ENCODE measurements at places on chromosomes 2 and 18.

DNA sequence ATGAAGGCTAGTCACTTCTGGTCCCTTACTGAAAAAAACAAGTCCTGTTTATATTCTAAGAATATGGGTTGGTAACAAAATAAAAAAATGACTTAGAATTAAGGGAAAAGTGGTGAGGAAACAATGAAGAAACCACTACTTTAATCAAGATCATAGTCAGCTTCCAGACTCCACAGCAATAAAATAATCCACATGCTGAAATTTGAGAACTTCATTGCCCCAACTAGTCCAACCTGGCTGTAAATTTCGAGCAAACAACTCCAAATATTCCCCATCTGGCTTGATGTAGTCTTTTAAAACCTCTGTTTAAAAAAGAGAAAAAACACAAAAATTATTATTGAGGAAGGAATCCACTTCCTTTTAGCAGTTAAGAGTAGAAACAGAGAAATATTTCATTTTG is 32.5 kb downstream of the METTL4 start:
- no peak for DNase-seq

DNA sequence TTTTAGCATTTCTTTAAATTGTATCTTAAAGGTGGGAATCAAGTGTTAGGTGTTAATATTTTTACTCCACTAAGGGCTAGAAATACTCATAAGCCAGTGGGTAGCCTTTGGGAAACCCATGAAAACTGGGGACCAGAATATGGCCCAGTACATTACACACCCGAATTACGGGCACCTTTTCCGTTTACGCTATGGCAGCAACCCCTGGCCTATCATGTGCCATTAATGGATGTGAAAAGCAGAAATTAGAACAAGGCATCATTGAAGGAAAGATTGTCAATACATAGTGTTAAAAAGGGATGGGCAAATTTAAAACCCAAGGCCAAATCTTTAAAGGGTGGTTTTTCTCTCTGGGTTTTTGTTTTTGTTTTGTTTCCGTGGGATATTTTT is 781 bp downstream of the FARP2 start:
- DNase-seq, result no peak

- DNase-seq, result no peak
Observed at GRCh38 chr18:79962835-79963657, 1.4 kb upstream of the HSBP1L1 start.

DNA sequence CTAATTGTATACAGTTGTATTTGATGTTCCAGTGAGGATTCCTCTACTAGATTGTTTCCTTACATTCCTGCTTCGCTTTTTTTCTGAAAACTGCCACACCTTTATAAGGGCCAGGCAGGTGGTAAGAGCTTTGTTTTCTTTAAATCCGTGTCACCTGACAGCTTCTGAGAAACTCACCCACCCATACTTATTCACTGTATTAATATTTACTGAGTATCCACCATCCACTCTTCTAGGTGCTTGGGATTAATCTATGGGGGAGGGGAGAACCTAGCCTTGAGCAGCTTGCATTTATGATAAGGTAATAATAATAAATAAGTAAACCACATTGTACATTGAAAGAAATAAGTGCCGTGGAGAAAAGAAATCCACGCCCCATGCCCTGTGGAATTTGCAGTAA is 174.7 kb upstream of the AGAP1 start:
- DNase-seq, result no peak

DNA sequence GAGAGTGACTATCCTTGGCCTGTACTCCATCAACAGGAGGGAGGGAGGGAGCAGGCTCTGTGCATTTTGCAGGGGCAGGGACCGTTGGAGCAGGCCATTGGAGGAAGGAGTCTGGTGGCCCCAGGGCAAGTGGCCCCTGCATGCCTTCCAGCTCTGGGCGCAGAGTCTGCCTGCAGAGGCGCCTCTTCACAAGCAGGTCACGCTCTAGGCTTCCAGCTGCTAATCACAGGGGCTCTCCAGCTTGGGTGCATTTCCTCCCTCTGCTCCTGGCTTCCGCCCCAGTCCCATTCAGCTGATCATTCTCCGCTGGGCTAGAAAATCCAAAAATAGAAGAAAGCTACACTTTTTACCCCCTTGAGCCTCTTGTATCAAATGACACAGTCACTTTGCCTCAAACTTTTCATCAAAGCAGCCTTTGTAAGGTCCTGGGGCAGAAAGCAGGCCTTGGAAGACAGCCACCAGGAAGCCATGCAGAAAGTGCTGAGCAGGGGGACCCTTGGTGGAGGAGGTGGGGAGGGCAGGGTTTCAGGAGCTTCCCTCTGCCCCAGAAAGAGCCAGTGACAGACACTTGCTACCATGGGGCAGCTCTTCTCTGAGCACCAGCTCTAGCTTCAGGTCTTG is 11.3 kb downstream of the TMEM247 start:
- no peak for DNase-seq

DNA sequence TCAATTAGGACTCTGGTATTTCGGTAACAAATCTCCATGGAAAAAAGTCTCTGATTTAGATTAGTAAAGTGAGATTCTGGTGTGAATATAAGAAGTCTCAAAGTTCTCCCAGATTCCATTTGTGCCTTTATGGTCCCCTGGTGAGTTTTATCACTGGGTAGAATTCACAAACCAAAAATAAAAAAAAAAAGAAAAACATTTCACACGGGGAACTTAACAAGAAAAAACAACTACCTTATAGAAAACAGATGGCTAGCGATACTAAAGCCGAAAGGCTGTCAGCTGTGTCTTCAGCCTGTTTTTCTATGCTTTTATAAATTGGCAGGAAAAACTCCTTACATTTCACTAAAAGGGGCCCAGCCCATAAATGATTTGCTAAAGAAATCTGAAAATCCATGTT is 50.6 kb downstream of the COL5A2 start:
- DNase-seq, result no peak

DNA sequence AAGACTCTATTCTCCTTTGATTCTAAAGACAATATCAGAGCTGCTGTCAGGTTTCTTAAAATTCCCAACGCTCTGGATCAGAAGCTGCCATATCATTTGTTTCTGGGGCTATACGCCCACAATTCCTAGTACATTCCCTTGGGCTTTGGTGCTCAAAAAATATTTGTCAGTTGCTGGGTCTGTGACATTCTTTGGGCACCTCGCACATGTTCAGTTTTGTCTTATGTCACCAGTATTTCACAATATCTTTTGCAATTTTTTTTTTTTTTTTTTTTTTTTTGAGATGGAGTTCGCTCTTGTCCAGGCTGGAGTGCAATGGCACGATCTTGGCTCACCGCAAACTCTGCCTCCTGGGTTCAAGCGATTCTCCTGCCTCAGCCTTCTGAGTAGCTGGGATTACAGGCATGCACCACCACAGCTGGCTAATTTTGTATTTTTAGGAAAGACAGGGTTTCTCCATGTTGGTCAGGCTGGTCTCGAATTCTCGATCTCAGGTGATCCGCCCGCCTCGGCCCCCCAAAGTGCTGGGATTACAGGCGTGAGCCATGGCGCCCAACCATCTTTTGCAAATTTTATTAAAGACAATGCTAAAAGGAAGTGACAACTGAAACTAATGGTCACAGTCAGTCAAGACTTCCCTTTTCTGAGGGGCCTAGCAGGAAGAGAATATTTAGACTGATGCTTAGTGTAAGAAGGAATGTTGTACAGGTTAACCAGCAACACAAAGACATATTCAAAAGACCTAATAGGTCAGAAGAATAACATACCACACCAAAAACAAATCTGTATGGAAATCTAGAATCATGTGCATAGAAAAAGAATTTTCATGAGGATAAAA is 6.8 kb downstream of the ZNF397 start:
- DNase-seq, result no peak

GRCh38 chr2:26838121-26838906 is 9.6 kb upstream of the DPYSL5 start:
- no peak for DNase-seq

DNA sequence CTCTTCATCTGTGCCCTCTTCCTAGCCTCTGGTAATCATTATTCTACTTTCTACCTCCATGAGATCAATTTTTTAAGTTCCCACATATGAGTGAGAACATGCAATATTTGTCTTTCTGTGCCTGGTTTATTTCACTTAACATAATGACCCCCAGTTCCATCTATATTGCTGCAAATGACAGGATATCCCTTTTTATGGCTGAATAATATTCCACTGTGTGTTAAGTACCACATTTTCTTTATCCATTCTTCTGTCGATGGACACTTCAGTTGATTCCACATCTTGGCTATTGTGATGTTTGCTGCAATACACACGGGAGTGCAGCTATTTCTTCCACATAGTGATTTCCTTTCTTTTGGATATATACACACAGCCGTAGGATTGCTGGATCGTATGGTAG is 43.9 kb upstream of the CNOT11 start:
- DNase-seq, result no peak

- no peak for DNase-seq
Observed at GRCh38 chr2:119474371-119475224, 42.9 kb downstream of the TMEM37 start.

DNA sequence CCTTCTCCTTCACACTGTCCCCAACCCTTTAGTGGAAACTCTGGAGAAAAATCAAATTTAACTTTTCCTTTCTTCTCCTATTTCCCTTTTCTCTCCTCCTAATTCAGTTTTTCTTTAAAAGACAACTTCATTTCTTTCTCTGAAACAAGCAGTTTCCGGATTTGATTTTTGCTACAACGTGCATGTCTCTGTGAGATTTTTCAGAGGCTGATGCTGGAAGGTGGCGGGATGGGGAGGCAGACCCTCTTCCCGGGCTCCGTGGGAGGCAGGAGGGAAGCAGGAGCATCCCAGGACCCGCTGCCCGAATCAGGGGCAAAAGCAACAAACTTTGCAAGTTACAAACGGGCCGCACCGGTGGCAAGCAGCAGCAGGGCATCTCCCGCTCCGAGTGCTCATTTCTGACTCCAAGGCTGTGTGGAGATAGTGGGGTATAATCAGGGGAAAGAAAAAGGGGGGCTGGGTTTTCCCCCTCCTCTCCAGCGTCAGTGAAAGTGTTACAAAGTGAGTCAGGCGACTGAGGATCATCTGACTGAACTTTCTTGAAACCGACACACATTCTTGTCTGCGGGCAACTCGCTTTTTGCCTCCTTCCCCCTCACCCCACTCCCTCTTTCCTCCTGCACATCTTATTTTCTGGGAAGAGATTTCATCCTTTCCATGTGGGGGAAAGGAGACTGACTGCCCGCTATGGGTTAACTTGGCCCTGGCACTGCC is 6.4 kb downstream of the ZEB2 start:
- no peak for DNase-seq

DNA sequence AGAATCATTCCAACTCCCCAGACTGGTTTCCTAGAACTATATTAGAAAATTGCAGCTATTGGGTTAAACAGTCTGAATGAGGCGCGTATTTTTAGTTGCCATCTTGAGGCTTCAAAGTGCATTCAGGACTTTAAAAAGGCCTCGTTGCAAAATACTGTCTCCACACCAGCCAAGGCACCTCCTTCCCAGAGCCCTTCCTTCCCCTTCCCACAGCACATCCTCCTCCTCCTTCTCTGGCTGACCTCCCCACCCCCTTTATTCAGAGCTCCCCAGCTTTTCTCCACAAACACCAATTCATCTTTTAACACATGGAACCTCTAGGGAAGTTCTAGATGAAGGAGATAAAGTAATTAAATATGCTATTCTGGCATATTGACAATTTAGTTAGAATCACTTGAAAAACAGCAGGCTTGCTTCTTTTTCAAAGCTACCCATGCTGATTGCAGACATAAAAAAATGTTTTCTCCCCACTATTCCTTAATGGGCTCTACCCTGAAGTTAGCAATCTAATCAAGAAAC is 90.3 kb downstream of the RTP5 start:
- DNase-seq, result no peak

GRCh38 chr2:99421469-99421868 is 68.3 kb downstream of the REV1 start:
- no peak for DNase-seq

GRCh38 chr2:168039881-168040280 is 207.5 kb downstream of the STK39 start:
- DNase-seq, result no peak

- DNase-seq, result no peak
Observed at GRCh38 chr2:10741139-10741538, 19.7 kb downstream of the ATP6V1C2 start.

GRCh38 chr2:37555457-37555856 is 116.0 kb downstream of the CDC42EP3 start:
- no peak for DNase-seq

DNA sequence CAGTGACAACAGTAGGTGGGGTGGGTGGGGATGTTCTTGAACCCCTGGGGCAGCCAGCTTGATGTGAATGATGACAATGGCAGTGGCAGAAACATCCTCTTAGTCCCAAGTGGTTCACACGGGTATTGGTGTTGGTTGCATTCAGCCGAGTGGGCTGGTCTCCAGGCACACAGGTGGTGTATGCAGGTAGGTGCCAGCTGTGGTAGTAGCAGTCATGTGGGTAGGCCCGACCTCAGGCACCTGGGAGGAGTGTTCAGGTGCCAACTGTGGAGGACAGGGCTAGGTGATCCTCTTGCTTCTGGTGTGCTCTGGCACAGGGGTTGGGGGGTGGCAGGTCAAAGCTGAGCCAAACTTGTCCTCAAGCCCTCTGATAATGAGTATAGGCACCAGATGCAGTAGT is 327.6 kb upstream of the CYP26B1 start:
- DNase-seq, result no peak

GRCh38 chr2:12547566-12548170 is 169.1 kb upstream of the TRIB2 start:
- DNase-seq, result peak; percentile 8

- DNase-seq, result no peak
Observed at GRCh38 chr2:124426625-124427024, 401.5 kb downstream of the CNTNAP5 start.

- peak; percentile 67 for DNase-seq
Observed at GRCh38 chr18:42706618-42707017, 408.9 kb downstream of the RIT2 start.

DNA sequence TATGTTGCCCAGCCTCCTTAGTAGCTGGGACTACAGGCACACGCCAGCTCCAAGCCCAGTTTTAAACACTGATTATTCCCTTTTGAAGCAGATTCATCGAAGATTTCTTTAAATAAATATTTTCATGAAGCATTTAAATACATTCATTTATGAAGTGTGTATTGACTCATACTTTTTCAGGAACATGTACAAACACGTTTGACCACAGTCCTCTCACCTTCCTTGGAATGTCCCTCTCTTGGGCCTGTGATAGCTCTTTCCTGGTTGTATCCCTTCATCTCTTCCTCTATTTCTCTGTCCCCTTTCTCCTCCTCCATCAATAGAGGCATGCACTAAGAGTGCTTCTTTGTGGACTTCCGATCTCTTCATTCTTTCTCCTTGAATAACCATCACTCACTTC is 2.5 kb downstream of the PSTPIP2 start:
- DNase-seq, result no peak

GRCh38 chr2:177900082-177900481 is 172.5 kb downstream of the PDE11A start:
- no peak for DNase-seq

GRCh38 chr18:74784752-74785151 is 187.1 kb downstream of the ZNF407 start:
- DNase-seq, result no peak

DNA sequence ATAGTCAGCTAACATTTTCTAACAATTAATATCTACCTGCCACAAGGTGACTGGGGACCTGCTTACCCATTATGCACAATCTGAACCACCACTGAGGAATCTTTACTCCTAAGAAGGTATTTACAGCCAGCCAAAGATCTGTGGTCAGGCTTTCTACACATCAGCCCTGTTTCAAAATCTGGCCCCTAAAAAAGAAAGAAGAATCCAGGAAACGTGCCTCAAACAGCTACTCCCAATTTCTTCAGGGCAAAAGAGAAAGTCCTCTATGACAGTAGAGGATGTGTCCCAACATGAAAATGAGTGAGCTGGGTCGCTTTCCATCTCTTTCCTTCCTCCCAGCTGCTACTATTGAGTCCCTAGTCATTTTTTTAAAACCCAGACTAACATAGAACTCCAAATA is 79.5 kb downstream of the EPB41L3 start:
- DNase-seq, result no peak
